Endothelial cell of coronary artery (primary cell): ENCODE measurements at places on chromosomes 11 and 22. TPM values are rescaled to one million over a fixed set of nuclear protein-coding genes. Genes with fewer than 3 reads are reported as not detected.

TMPRSS13 gene
- not detected in 2 replicates for total RNA-seq

PRODH gene
- under 0.01 and 0.09 TPM in 2 replicates for total RNA-seq

ABCG4 gene
- total RNA-seq: 0.27 and 0.38 TPM in 2 replicates

HTATIP2 gene
- total RNA-seq: 31.4 and 50.9 TPM in 2 replicates
